ENCODE measurements at places on chromosomes 5 and 9.

- DNase-seq, result no peak
Observed at GRCh38 chr5:127963233-127963632, 120.3 kb upstream of the SLC12A2 start.

DNA sequence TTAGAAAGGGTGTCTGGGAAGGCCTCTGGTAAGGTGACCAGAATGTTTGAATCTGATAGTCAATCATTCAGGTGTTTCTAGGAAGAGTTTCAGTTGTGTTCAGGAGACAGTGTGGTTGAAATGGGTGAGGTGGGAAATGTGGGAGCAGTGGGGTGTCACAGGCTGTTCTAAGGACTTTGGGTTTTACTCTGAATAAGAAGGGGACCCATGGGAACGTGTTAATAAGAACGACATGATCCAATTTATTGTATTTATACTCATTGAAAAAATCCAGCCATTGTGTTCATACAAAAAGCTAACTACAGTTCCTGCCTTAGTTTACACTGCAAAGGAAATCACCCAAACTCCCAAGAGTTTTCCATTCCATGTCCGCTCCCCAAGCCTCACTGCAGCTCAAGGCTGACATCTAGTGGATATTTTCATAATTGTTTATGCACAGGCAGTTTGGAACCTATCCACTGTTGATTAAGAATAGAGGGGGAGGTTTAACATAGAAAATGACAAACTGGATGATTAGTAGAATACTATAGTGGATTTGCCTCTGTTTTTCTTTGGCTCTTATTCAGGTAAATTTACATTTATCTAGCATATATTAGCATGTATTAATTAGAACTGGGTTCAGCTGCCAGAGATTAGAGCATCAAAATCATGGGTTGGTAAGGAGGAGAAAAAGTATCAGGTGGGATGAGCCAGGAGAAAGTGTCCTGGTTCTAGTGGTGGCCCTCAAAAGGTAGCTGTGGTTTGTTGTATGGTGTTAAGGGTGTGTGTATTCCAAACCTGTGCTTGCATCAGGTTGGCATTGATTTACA lies 17.7 kb downstream of the CAVIN4 start:
- no peak for DNase-seq

GRCh38 chr5:59565551-59565950 lies 328.0 kb downstream of the PDE4D start:
- no peak for DNase-seq

DNA sequence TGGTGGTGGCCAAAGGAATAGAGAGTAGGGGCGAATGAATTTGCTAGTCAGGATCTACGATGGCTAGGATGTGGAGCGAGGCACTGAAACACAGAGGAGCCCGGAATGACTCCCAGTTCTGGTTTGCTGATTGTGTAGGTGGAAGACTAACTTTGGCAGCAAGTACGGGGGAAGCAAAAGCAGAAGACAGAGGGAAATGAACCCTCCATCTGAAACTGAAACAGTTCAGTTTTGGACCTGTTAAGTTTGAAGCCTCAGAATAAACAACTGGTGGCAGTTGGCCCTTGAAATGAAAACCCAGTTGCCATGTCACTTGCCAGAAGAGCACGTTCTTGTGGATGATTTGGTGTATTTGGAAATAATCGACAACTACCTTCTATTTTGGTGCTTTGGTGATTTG lies 15.4 kb upstream of the SMIM15 start:
- DNase-seq, result no peak

DNA sequence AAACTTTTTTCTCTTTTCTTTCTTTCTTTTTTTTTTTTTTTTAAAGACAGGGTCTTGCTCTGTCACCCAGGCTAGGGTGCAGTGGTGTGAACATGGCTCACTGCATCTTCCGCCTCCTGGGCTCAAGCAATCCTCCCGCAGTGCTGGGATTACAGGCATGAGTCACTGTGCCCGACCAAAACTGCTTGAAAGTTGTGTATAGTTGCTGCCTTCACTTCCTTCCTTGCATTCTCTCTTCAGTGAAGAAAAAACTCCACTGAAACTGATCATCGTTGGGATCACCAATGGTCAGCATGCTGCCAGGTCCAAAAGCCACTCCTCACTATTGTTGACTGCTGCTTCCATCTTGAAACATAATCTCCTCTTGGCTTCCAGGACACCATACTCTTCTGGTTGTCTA lies 66.6 kb upstream of the CTNNA1 start:
- no peak for DNase-seq
